Right forelimb (tissue), 1 donor: ENCODE measurements at places on chromosomes 1 and 21.

DNA sequence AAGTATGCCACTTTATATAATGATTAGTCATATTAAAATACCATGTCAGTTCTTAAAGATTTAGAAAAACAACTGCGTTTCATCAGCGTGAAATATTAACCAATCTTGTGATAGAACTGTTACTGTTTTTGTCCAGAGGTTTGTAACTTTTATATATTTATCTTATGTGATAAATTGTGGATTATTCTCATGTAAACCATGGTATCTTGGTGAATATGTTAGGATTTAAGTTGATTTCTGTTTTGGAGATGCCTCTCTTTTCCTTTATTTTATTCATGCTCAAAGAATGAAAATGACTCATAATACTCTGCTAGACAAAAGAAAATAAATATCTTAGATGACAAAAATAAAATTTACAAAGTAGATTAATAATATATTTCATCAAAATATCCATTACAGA, 88.4 kb downstream of the ADGRL4 start:
- no peak for DNase-seq

DNA sequence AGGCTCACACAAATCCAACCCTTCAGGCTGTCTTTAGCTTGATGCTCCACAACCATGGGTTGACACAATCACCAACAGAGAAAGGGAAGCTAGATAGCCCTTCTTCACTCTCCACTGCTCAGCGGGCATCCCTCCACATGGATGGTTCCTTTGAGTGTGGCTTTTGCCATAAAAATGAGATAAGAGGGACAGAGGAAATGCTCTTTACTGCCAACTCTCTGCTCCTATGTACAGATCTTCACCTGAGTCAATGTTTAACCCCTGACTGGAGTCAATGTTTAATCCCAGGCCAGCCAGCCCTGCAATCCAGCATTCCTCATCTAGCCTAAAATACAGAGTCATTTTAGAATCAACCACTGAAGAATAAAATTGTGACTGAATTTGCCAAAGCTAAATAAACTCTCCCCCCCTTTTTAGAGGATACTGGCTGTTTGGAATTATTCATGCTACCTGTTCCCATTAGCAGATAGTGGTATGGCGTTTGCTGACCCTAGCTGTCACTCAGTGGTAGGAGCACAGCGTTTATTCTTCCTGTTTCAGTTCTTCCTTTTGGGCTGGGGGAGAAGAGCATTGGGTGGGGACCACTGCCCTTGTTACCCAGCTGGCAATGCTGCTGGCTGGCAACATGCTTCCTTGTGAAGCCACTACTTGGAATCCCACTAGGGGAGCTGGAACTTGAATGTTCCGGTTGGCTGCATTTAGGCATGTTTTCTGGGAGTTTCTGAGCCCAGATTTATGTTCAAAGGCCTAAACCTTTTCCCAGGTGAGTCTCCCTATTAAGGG, 5.2 kb upstream of the PIGR start:
- DNase-seq, result no peak

DNA sequence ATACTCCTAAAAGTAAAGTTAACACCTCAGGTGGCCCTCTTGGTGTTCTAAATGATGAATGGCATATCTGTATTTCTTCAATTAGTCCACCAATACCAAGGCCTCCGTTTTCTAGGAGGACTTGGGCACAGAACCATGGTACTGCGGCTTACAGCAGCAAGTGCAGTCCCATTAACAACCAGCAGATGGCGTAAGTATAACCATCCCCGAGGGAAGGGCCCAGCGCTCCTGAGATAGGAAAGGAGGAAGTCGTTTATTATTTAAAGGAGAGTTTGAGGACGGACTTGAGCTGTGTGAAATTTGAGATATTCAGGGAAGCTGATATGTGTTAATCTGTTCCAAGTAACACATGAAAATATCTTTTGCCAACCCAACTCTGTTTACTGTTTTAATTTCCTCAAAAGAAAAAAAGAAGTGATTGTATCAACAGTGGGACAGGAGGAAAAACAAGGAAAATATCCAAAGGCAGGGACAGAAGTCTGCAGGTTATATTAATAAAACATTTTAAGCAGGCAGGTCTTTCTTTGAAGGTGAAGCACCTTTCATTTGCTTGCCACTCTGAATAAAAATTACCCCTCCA, 37.7 kb upstream of the KCNJ15 start:
- DNase-seq, result no peak

DNA sequence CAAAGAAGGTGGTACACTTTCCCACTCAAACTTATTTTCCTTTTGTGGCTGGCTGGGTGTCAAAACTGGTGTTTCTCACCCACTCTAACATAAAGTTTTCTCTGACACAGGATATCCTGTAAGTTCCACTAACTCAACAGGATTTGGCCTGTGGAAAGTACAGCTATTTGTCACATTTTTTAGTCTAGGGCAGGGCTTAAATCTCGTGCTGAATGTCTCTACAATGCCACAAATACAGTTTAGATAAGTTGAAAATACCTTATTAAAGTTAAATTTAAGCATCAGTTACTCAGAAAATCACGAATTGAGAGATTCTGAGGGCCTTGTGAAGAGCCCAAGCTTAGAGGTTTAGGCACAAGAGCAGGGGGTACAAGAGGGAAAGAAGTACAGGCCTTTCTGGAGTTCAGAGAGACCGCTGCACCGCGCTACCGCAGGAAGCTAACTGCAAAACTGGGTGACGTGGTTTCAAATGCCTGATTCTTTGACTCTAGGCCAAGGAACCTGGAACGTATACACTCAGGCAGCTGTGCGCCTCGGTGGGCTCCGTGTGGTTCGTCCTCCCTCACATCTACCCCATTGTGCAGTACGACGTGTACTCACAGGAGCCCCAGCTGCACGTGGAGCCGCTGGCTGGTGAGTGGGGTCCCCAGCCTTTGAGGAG, 23.4 kb upstream of the PWP2 start:
- no peak for DNase-seq

- DNase-seq, result no peak
These were observed 1.0 kb upstream of the HP1BP3 start for GRCh38 chr1:20787840-20788795.

DNA sequence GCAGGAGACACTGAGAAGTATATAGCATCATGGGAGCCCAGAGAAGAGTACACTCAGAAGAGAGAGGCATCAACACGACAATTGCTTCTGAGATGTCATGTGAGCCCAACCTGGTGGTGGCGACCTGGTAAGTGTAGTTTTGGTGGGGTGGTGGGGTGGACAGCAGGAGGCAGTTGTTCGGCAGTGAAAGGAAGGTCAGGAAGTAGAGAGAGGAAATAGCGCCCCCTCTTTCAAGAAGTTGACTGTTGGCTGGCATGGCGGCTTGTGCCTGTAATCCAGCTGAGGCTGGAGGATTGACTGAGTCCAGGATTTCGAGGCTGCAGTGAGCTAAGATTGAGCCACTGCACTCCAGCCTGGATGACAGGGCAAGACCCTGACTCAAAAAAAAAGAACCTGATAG, 12.6 kb downstream of the RSPO1 start:
- no peak for DNase-seq

- DNase-seq, result no peak
These were observed 17.3 kb downstream of the ENAH start for GRCh38 chr1:225635649-225636048.

DNA sequence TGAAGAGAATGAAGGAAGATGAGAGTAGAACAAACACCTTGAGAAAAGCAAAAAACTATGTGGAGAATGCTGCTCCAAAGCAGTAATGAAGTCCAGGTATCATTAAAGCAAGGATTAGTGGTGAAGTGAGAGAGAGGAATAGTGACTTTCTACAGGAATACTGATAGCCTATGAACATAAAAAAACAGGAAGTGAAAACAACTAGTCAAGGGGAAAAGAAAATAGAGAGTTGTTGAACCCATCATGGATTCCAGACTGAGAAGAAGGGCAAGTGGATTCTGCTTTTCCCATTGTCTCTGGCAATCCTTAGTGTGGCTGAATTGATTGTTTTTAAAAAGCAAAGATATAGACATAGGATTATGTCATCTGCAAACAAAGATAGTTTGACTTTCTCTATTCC, 119.9 kb upstream of the LHX8 start:
- DNase-seq, result no peak

GRCh38 chr21:38429011-38429410, 69.3 kb downstream of the ERG start:
- DNase-seq, result no peak

DNA sequence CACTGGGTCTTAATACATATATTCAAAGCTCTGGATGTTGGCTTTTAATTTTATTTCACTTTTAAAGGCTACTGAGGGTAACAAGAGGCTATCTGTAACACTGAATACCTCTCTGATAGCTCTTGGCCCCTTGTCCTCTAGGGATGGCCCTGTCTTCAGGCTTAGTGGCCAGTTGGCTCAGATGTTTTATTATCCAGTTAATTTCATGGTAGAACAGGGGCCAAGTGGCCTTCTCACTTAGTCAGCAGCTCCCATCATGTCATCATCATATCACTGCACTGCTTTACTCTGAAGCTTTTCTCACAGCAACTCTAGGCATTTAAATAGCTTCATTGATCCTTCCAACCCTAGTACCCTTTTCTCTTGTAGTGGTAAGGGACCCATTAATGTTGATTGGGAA, 40.2 kb upstream of the MACF1 start:
- DNase-seq, result no peak
